Fibroblast of the conjunctiva (primary cell): ENCODE measurements at places on chromosomes 11 and 22.

- no peak for DNase-seq
These were observed 18.1 kb downstream of the LRP4 start for GRCh38 chr11:46900091-46900746.

GRCh38 chr11:131999084-131999483 lies 628.7 kb downstream of the NTM start:
- peak; percentile 13 for DNase-seq

DNA sequence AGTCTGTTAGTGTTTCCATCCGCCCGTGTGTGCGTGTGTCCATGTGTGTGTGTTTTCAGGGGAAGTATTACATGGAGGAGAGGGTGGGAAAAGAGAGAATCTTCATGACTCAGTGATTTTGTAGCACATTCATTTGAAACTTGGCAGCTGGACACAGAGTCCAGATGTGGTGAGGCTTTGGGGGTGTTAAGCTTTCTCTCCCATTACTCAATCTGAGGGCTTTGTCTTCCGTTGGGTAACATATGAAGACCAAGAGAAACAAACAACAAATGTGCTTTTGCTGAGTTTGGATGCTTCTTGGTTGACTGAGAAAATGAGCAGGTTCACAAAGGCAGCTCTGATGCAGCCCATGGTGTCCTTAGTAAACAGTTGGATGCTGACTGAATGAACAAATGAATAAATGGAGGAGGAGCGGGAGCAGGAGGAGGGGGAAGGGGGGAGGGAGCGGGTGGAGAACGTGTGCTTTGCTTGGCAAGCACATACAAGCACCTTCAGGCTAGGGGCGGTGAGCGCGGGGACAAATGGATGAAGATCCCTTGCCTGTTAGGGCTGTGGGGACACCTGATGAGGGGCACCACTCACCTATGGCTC lies 104.3 kb downstream of the ST3GAL4 start:
- peak; percentile 63 for DNase-seq

- no peak for DNase-seq
These were observed 10.0 kb downstream of the PRR33 start for GRCh38 chr11:1881442-1882264.

DNA sequence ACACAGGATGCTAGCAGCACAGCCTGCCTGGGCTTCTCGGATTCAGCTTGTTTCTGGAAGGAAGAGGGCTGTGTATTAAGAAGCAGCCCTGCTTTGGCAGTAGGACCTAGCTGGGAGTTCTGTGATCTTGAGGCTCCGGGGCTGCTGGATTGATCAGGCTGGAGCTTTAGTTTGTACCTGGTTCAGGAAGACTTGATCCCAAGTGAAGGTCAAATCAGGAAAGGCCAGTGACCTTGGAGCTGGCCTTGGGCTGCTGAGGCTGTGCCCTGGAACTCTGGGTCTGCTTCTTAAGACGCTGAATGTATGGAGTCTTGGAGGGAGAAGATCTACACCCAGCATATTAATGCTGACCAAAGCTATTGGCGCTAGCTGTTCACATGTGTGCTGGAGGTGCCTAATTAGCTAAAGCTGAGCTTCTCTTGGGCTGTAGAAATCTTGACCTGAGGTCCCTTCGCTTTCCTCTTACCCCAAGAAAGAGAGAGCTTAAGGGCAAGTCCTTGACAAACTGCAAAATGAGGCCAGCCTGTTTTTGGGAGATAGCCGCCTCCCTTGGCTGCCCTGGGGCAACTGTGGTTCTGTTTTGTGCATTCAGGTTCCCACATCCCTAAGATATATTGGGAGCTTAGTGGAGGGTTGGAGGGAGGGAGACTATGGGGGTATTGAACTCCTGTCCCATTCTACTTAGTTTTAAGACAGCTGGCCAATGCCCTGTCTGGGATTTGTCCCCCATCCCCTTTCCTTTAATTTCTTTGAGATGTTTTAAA lies 135.9 kb downstream of the DBX1 start:
- DNase-seq, result no peak

- DNase-seq, result no peak
These were observed 114.6 kb upstream of the THY1 start for GRCh38 chr11:119537306-119538253.

GRCh38 chr11:119371778-119372182 lies 9.7 kb downstream of the USP2 start:
- no peak for DNase-seq

DNA sequence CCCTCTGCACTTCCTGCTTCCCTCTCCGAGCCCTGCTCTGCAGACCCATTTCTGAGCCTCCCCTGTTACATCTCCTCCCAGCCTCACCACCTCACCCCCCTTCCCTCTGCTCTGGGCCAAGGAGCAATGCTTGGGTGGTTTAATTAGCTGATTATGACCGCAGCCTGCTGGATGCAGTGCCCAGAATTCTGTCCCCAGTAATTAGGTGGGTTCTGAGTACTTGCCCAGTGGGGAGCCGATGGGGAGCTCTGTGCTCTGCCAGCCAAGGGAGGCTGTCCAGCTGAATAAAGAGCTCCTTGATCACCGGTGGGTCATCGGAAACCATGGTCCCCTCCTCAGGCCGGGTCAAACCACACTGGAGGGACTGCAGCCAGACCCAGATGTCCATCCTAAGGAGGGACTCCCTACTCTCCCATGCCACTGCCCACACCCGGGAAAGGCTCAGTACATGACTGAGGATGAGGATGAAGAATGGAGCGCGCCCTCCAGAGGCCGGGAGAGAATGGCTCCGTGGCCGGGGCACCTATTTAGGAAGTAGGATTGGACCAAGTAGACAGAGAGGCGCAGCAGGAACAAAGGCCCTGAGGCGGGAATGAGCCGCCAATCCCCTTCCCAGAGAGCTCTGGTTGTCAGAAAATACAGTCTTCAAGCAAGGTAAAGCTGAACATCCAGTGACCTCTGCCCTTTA lies 9.1 kb downstream of the ARRB1 start:
- DNase-seq, result no peak

DNA sequence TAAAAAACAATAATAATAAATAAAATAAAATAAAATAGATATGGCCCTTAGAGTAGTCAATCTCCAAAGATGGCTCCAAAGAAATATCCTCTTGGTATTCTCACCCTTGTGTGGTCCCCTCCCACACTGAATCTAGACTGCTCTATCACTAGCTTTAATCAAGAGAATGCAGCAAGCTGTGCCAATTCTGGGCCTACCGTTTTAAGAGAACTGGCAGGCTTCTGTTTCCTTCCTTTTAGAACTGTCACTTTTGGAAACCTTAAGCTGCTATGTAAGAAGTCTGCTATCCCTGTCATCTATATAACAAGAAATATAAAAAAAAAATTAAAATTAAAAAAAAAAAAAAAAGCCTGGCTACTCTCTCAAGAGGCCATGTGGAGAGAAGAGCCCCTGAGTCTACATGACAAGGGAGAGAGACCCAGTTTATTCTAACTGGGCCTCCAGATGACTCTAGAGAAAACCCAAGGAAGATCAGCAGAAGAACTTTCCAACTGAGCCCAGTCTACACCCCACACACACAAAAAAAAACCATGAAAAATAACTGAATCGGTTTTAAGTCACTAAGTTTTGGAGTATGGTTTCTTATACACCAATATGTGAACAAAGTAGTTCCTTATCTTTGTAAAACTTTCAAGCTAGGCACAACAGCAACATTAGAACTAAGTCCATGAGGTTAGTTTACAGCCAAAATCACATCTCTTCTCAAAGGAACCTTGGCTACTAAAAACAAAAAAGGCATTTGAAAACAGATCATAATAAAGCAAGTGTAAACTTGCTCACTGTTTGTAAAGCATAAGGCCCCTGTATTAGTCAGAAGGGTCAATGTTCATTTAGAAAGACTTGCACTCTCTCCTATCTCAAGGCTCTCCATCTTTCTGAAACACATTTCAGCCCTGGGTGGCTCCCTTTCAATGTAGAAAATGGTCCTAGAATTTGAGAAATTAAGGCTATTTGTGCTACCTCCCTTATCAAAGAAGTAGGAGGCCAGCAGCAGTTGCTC lies 67.3 kb downstream of the AMBRA1 start:
- DNase-seq, result no peak

- DNase-seq, result no peak
These were observed 4.3 kb downstream of the CLTCL1 start for GRCh38 chr22:19287076-19287707.

DNA sequence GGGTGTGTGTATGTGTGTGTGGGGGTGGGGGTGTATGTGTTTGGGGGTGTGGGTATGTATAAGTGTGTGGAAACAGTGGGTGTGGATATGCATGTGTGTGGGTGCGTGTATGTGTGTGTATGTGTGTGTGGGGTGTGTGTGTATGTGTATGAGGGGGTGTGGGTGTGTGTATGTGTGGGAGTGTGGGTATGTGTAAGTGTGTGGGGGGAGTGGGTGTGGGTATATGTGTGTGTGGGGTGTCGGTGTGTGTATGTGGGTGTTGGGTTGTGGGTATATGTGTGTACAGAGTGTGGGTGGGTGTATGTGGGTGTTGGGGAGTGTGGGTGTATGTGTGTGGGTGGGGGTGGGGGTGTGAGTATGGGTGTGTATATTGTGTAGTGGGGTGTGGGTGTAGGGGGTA lies 206.0 kb downstream of the OPCML start:
- no peak for DNase-seq

GRCh38 chr11:17790453-17790852 lies 55.9 kb downstream of the KCNC1 start:
- DNase-seq, result peak; percentile 43

DNA sequence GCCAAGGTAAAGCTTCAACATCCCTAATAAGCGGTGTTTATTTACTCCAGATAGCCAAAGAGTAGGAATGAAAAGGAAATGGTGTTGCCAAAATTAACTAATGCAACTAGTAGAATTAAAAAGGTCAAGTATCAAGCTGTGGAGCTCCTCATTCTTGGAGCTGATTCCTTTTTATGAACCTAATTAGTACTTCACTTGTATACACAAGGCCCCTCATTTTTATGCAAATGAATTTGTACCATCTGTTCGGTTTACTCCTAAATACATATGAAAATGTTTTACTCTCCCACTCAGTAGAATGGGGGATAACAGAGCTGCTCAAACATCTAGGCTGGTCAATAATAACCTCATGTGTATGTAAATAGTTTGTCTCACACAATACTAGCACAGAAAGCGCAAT lies 426.4 kb upstream of the LUZP2 start:
- DNase-seq, result no peak

GRCh38 chr11:117381481-117382387 lies 54.1 kb downstream of the CEP164 start:
- no peak for DNase-seq

- DNase-seq, result no peak
These were observed 50.4 kb downstream of the FAM83F start for GRCh38 chr22:40044870-40045834.

GRCh38 chr11:93801366-93801765 lies 17.3 kb downstream of the MED17 start:
- no peak for DNase-seq

DNA sequence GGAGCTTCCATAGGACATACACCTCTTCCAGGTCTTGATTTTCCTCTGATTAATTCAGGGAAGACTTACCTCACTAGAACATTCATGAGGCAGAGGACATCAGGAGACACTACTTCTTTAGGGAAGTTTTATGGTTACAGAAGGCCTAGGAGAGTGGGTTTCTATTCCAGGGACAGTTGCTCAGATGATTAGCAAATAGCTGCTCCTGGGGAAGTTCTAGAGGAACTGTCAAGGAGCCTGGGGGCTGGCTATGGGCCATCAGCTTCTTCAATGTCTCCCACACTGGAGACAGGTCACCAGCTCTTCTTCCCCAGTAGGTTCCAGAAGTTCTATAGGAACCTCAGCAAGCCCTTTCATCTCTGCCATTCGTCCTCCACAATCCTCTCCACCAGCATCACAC lies 11.5 kb upstream of the OR10A5 start:
- DNase-seq, result no peak

DNA sequence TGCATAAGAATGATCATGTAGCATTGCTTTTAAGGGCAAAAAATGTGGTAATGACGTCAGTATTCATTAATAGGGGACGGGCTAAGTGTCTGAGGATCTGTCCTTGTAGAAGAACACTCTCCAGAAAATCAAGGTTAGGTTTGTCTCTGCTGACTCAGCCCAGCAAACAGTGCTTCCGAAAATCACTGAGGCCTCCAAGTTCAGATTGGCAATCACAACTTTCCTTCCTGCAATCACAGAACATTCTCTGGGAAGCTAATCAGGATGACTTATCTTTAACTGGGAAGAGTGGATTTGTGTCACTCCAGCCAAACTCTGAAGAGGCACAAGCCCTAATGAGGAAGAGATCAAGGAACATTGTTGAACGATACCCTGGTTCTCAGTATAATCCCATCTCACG lies 123.2 kb upstream of the LDLRAD3 start:
- DNase-seq, result no peak

GRCh38 chr11:68841718-68842426 lies at the start of gene CPT1A:
TSS of gene CPT1A (minus strand) at chr11:68841916. CDS start at chr11:68815474, 26,442 bp downstream.
- DNase-seq, result no peak

DNA sequence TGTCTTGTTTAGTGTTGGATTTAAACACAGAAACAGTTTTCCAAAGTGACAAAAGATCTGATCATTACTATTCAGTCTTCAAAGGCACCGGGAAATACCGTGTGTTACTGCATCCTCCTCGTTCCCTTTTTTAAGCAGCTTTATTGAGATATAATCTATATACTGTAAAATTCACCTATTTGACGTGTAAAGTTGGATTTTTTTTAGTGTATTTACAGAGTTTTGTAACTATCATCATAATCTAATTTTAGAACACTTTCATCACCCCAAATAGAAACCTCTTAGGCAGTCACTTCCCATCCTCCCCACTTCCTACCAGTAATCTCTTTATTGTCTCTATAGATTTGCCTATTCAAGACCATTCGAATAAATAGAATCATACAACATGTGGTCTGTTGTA lies 1.4 kb downstream of the ANO5 start:
- DNase-seq, result no peak

GRCh38 chr22:40759294-40759840 lies 59.8 kb downstream of the SLC25A17 start:
- no peak for DNase-seq

DNA sequence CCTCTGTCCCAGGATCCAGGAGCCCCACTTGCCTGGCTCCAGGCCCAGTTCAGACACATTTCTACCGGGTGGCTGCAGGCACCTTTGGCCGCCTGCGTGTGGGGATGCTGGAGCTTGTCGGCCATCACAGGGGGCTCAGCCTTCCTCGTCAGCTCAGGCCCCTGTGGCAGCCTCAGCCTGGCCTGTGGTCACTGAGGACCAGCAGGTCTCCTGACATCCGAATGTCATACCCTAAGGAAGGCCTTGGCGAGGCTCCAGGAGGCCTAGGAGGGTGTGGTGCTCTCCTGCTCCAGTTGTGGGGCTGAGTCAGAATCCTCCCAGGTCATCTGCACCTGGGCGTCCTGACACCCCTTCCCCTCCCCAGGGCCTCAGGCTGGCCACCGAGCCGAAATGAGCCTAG lies 14.9 kb upstream of the SOX10 start:
- DNase-seq, result no peak
